ENCODE measurements at places on chromosomes 16 and 17.
A peak's percentile ranks its signal among the peaks of the same experiment; 100 is the strongest.

GRCh38 chr17:74850914-74851313, 8.8 kb downstream of the GRIN2C start:
- no peak for DNase-seq

GRCh38 chr16:21610766-21611165, 11.4 kb downstream of the METTL9 start:
- no peak for DNase-seq

- DNase-seq = no peak
These were observed 6.4 kb downstream of the IRF8 start for GRCh38 chr16:85905110-85906095.

- DNase-seq = peak; percentile 77
These were observed 2.2 kb upstream of the PLEKHH3 start for GRCh38 chr17:42678951-42679491.

GRCh38 chr16:30667361-30667905, 9.2 kb downstream of the FBRS start:
- DNase-seq = no peak

DNA sequence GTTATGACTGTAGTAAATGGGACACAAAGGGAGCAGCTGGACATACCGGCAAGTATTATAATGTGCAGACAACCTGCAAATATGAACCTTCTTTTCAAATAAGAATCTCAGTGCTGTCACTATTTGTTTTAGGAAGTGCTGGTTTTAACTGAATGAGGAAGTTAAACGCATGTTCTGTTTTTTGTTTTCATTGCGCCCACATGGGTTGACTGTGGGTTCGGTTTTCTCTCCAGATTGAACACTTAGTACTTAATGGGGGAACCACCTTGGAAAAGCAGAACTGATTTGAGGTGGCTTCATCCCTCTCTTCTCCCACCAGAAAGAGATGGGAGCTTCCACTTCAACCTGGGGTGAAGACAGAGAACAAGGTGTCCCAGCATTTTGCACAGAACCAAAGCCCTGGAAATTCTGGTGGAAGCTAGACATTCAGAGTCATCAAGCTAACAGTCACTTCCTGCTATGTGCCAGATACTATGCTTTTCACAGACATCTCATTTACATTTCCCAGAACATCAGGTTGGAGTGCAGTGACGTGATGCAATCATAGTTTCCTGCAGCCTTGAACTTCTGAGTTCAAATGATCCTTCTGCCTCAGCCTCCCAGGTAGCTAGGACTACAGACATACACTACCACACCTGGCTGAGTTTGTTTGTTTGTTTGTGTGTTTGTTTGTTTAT, 149.8 kb downstream of the CDH13 start:
- no peak for DNase-seq

GRCh38 chr17:19346351-19347255, 15.9 kb downstream of the B9D1 start:
- no peak for DNase-seq

- DNase-seq = no peak
These were observed 94.1 kb downstream of the PRKCB start for GRCh38 chr16:23929856-23930255.

DNA sequence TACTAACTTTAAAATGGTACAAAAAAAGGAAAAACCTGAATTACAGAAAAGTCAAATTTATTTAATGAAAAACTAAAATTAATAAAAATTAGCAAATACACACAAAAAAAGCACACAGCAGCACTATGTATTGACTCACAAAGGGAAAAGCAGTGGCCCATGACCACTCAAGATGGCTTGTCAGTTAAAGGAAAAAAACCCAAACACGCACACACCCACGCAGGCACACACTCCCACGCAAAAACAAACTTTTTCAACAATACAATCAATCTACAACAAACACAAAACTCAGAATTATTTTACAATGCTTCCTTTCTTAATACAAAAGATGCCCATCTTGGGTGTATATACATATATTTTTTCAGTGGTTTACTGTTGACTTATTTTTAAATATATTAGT, 24.2 kb downstream of the SIAH1 start:
- DNase-seq = no peak

GRCh38 chr16:52054326-52054725, 492.6 kb downstream of the TOX3 start:
- DNase-seq = no peak

- no peak for DNase-seq
These were observed 45.2 kb downstream of the MYO1D start for GRCh38 chr17:32831627-32832243.

GRCh38 chr17:79704691-79705090, 26.1 kb upstream of the ENPP7 start:
- no peak for DNase-seq

GRCh38 chr17:31559584-31560501, 168.4 kb downstream of the RAB11FIP4 start:
- no peak for DNase-seq

GRCh38 chr17:64773386-64773835, 111.3 kb upstream of the SMURF2 start:
- no peak for DNase-seq

GRCh38 chr16:82192665-82193064, 22.6 kb upstream of the MPHOSPH6 start:
- no peak for DNase-seq

- no peak for DNase-seq
These were observed 8.3 kb downstream of the NKIRAS2 start for GRCh38 chr17:42027961-42028790.

- no peak for DNase-seq
These were observed 46.5 kb downstream of the CNOT1 start for GRCh38 chr16:58582971-58583765.

- DNase-seq = no peak
These were observed 49.2 kb upstream of the HS3ST2 start for GRCh38 chr16:22764662-22765327.

GRCh38 chr16:12587646-12588277, 215.9 kb downstream of the CPPED1 start:
- DNase-seq = no peak

DNA sequence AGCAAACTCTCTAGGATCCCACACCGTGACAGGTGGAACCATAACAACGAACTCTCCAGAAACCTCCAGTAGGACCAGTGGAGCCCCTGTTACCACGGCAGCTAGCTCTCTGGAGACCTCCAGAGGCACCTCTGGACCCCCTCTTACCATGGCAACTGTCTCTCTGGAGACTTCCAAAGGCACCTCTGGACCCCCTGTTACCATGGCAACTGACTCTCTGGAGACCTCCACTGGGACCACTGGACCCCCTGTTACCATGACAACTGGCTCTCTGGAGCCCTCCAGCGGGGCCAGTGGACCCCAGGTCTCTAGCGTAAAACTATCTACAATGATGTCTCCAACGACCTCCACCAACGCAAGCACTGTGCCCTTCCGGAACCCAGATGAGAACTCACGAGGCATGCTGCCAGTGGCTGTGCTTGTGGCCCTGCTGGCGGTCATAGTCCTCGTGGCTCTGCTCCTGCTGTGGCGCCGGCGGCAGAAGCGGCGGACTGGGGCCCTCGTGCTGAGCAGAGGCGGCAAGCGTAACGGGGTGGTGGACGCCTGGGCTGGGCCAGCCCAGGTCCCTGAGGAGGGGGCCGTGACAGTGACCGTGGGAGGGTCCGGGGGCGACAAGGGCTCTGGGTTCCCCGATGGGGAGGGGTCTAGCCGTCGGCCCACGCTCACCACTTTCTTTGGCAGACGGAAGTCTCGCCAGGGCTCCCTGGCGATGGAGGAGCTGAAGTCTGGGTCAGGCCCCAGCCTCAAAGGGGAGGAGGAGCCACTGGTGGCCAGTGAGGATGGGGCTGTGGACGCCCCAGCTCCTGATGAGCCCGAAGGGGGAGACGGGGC, 1.3 kb downstream of the SPN start:
- DNase-seq = no peak

- no peak for DNase-seq
These were observed 22.7 kb downstream of the BCO1 start for GRCh38 chr16:81261049-81261648.

DNA sequence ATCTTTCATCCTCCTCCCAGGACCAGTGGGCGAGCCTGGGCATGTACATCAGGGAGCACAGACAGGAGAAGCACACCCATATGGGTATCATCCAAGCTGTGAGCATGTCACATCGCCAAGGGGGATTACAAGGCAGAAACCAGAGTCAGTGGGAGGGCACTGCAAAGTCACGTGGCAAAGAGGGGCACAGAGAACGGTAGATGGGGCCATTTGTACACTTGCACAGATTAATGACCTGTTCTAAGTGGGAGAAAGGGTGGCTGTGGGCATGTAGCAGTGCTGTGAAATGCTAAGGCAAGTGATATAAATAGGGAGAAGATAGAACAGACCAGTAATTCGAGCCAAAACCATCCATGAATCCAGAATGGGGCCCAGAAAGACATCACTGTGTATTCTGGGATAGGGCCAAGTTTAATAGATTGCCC, 265.0 kb downstream of the CPPED1 start:
- no peak for DNase-seq

DNA sequence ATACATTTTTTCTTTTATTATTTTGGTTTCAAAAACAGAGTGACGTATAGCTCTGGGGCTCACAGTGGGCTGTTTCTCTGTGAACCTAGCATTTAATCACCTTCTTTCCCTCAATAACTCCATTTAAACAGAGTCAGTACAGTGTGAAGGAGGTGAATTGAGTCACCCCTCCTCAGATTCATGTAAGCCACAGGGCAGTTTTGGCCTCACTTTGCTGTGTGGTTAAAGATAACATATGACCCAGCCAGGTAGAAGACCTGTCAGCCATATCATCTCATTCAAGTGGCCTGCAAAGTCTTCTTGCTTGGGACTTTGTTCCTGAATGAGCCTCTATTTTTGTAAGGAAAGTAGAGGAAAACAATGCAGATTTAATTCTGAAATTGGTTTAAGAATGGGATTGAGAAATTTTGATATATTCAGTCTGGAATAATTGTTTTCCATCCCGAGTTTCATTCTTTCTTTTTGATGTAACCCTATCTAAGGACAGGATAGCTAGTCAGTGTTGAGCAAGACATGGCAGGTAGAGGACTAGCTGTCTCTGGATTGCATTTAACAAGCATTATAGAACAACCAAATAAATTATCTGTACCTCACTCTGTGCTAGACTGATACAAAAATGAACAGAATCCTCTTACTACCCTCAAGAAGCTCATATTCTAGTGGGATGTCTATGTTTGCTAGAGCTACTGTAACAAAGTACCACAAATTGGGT, 13.1 kb downstream of the MAP2K6 start:
- no peak for DNase-seq

DNA sequence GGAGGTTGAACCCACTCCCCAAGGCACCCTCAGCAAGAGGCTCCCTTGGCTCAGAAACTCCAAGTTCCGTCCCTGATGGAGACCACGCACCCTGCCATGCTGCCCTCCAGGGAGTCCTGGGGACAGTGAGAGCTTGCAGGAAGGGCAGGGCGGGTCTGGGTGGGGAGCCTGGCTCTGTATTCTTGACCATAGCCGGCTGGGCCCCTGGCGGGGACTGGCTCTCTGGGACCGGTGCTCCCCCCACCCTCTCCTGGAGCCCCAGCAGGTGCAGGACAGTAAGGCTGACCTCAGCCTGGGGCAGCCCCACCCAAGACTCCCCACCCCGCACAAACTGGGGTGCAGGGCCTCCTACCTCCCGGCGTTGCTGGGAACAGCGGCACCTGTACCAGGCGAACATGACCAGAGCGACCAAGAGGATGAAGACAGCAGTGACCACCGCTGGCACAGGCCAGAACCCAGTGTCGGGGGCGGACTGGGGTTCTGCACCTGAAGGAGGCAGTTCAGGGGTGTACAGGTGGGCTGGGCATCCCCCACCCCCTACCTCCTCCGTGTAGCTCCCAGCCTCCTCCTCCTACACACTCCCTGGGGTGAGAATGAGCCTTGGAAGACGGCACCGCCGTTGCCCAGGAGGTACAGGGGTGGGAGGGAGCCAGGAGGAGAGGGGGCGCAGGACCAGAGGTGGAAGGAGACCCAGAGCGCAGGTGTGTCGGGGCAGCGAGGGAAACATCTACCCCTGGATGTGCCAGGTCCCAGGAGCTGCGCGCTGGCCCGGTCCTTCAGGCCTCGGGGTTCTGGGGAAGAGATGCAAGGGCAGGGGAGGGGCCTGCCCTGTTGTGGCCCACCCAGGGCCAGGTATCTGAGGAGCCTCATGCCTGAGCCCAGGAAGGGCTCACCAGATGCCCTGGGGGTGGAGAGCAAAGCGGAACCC, 5.4 kb upstream of the CD7 start:
- DNase-seq = no peak

DNA sequence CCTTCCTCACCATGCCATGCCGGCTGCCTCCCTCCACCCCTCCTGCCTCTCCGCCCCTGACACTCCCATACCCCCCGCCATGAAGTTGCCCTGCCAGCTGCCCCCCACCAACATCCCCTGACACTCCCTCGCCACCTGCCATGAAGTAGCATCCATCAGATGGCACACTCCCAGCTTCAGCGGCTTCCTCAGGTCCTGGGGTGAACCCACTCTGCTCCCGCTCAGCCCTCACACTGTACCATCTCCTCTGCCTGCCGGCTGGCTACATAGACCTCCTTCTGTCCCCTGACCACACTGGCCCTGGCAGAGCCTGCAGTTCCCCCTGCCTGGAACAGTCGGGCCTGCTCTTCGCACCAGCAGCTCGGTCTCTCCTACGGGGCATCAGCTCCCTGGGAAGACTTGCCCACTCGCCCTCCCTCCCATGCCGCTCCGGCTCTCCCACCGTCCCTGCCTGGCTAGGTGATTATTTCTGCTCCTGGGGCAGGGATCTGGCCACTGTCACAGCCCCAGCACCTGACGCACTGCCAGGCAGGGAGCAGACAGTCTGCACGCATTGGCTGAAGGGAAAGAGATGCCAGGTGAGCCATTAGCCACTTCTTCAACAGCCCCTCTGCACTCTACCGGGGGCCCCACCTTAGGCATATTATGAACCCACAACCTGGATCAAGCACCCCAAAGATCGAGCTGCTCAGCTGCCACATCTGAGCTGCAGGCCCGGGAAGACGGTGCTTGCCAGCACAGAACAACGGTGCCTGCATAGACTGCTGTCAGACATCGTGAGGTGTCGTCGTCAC, 9.0 kb downstream of the CANT1 start:
- no peak for DNase-seq

- DNase-seq = peak; percentile 99
These were observed at the start of gene MRPL38 for GRCh38 chr17:75904749-75905521. Gene MRPL38 (minus strand): TSS chr17:75904884. CDS start chr17:75904875, 9 bp downstream.

DNA sequence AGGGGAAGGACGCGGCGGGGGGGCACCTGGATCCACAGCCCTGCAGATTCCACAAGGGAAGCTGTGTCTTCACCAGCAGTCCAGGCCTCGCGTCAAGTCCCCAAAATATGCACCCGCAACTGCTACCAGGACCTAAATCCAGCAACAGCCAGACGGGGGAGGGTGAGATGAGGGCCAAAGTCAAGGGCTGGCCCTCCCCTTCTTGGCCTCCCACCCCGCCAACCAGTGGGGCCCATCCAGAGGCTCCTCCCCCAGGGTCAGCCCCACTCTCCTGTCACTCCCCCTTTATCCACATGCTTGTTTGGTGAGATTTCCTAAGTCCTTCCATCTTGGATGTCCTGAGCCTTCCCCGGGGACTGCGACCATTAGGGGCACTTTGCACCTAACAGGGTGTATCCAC, 138.7 kb downstream of the ENGASE start:
- no peak for DNase-seq

Data from NCI-H2081 (cell line).